ENCODE measurements at places on chromosomes 3 and 15.

GRCh38 chr15:65893060-65893459 is 23.8 kb downstream of the RAB11A start:
- no peak for DNase-seq

- DNase-seq: no peak
Measured at GRCh38 chr3:78003090-78003489, 963.2 kb downstream of the ROBO2 start.

DNA sequence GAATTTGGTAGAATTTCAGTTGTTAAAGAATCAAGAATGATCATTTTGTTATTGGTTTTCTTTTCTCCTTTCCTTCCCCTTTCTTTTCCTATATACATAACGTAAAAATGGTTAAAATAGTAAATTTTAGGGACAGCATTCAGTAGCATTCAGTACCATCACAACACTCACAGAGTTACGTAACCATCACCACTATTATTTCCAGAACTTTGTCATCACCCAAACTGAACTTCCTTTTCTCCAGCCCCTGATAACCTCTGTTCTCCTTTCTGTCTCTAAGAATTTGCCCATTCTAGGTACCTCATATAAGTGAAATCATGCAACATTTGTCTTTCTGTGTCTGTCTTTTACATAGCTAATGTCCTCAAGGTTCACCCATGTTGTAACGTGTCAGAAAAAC is 165.3 kb downstream of the AKAP13 start:
- DNase-seq: no peak

GRCh38 chr3:25897019-25897418 is 107.1 kb downstream of the OXSM start:
- DNase-seq: peak; percentile 68

GRCh38 chr3:87209111-87209510 is 18.0 kb upstream of the CHMP2B start:
- no peak for DNase-seq

DNA sequence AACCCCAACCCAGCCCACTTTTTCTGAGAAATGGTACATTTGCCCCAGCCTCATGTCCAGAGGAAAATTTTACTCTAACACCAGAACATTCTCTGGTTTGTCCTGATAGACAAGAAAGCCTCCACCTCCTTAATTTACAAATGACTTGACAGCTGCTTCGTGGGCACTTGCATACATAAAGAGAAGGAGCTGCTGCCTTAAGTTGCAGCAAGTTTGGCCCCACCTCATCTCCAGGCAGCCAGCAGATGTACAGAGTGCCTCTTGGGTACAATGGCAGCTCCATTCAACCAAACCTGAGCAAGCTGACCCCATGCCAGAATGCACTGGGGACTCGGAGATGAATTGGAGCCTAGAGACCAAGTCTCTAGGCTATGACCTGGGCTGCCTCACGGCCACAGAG is 6.2 kb upstream of the H1-8 start:
- DNase-seq: no peak

DNA sequence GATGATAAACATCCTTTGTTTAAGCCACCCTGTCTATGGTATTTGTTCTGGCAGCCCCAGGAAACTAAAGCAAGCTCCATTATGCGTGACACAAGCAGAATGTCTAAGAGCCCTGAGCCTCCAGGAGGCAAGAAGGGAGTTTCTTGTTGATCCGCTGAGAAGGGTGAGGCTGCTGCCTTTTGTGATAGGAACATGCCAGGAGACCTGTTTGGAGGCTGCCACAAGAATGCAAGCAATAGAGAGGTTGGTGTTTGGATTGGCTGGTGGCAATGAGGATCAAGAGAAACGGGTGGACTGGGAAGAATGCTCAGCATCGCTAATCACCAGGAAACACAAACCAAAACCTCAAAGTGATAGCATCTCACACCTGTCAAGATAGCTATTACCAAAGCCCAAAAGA is 104.8 kb downstream of the ASB7 start:
- no peak for DNase-seq

DNA sequence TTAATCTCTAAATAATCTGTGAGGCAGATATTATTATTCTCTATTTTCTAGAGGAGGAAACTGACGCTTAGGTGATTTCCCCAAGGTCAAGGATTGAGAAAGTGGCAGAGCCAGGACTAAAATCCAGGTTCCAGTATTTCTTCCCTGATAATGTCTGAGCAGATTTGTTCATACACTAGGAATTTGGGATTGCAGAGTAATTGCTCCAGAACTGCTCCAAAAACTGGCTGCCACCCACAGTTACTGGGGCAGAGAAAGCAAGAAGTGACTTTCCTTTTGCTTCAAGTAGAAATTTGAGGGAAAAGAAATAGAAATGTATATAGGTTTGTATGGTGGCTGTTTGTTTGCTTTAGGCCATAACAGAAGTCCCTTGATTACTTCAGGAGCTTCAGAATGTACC is 60.6 kb downstream of the SLC12A8 start:
- no peak for DNase-seq

GRCh38 chr15:55253580-55253979 is 36.0 kb downstream of the RAB27A start:
- DNase-seq: no peak

DNA sequence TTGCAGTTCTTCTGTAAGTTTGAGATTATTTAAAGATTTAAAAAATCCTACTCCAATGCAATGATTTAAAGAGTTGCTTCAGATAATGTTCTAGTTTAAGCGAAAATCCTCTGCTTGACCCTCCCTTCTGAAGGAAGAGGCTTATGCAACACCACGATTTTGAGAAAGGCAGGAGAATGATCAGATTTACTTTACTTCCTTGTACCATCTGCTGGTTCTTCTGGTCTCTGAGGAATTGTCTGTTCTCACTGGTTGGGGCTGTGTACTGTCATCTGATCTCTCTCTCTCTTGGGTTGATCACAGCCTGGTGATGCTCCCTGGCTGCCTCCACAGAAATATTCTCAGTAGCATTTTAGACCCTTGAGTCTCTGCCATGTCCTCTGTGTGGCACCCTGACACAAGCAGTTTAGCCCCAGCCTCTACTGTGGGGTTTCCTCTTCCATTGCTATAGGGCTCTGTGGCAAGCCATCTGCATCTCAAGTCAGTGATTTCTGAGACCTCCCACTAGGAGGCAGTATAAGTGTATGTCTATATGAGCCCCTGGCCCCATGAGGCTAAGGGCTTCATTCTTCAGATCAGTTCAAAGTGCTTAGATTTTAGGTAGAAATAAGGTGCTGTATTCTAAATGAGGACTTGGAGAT is 50.8 kb upstream of the PLAAT1 start:
- peak; percentile 10 for DNase-seq

- DNase-seq: no peak
Measured at GRCh38 chr3:171242170-171242569, 215.7 kb upstream of the SLC2A2 start.

- DNase-seq: peak; percentile 60
Measured at GRCh38 chr15:51093839-51094605, 684 bp downstream of the TNFAIP8L3 start.

DNA sequence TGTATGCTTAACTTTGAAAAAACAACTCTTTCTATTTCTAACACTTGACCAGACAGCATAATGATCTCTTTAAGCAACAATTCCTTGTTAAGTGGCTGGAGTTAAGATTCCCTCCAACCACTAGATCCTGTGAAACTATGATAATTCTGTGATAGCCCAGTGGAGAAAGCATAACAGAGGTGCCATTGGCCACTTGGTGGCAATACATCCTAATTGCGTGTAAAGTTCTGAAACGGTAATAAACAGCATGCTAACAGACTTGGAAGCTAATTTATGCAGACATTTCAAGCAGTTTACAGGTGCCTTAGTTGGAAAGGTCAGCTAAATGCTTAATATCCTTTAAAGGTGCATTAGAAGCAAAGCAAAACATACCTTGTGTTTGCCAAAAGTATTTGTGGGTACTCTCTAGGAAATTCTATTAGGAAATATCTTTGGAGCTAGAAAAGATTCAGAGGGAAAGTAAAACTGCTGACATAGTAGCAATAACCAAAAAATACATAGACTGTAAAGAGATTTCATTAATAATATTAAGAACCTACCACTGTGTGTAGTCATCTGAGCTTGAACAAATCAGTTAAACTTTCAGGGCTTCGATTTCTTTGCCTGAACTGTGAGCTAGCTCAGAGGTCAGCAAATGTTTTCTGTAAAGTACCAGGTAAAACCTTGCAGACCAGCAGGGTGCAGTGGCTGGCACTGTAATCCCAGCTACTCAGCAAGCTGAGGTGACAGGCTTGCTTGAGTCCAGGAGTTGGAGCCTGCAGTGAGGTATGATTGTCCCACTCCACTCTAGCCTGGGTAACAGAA is 19.0 kb upstream of the CSTA start:
- peak; percentile 33 for DNase-seq

DNA sequence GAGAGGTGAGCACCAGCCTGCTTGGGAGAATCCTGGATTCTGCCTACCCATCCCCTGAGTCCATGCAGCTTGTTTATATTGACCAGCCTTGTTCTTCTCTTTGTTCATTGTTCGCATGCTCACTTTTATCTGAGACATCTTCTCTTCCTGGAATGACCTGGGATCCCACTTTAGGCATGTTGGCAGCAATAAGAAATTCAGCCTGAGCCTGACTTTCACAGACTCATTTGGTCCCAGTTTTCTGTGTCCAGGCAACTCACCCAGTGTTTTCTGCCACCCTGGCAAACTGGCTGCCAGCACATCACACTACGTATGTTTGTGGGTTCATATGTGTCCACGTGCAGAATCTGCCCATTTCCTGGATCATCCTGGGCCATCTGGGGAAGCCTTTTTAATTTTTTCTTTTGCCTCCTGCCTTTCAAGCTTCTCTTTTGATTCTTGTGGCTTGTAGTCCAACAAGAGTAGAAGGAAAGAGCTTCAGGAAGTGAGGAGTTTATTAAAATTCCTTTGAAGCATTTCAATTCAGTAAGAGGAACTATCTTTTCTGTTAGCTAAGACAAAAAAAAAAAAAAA is 199.9 kb downstream of the FNDC3B start:
- no peak for DNase-seq

DNA sequence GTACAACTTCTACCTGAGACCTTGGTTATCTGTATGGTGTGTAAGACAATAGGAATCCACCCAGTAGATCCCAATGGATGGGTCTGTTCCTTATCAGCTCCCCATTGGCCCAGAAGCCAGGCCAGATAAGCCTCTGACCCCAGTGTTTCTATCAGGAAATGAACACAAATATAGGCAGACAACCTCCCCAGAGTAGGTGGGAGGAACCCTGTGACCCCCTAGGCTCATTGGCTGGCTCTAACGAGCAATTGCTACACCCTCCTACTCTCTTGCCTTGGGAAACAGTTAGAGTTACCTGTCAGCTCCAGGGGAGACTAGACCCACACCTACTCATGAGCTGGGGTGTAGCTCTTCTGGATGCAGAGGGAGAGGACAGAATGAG is 299.9 kb downstream of the UACA start:
- no peak for DNase-seq
